ENCODE measurements at places on chromosomes 12 and 14.

- DNase-seq, result no peak
These were observed 128.0 kb downstream of the BCAT1 start for GRCh38 chr12:24820872-24821271.

DNA sequence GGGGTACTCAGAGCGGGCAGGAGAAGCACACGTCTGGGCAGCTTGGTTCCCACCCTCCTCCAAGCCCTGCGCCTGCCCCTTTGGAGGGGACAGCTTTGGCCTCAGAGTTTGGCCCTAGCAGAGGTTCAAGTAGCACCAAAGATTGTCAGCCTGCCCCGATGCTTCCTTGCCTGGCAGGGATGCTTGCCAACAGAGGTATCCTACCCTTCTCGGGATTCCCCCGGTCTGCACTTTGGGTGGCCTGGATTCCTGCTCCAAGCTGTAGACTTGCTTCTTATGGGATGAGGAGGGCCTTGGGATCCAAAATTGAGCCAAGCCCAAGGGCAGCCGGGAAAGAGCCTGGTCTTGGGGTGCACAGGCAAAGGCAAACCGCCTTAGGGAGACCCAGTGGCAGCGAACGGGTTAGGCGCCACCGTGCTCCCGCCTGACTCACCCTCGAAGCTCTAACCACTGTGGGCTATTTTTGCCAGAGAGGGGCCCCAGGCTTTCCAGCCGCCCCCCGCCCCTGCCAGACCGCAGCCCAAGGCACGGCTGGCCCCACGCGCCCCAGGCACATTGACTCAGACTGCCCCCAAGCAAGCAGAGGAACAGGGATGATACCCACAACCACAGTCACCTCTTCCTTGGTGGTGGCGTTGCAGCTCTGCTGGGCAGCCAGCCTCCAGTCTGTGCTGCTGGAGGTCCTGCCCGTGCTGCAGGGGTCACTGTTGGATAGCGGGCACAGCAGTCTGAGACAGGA lies 847 bp upstream of the WNT10B start:
- no peak for DNase-seq

GRCh38 chr12:55713721-55714120 lies 2.1 kb upstream of the BLOC1S1 start:
- no peak for DNase-seq

GRCh38 chr12:77814386-77814785 lies 16.3 kb upstream of the NAV3 start:
- DNase-seq, result no peak

- no peak for DNase-seq
These were observed 82.7 kb downstream of the KTN1 start for GRCh38 chr14:55662752-55663151.

- no peak for DNase-seq
These were observed 1135.0 kb downstream of the GALC start for GRCh38 chr14:86858031-86858430.

GRCh38 chr12:2682296-2683251 lies 112.2 kb upstream of the FKBP4 start:
- DNase-seq, result no peak

DNA sequence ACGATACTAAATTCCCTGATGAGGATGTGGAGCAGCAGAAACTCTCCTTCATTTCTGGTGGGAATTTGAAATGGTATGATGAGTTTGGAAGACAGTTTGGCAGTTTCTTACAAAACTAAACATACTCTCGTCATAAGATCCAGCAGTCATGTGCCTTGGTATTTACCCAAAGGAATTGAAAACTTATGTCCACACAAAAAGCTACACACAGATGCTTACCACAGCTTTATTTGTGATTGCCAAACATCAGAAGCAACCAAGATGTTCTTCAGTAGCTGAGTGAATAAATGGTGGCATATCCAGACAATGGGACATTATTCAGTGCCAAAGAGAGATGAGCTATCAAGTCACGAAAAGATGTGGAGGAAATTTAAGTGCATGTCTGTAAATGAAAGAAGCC lies 10.7 kb upstream of the APOLD1 start:
- DNase-seq, result no peak

DNA sequence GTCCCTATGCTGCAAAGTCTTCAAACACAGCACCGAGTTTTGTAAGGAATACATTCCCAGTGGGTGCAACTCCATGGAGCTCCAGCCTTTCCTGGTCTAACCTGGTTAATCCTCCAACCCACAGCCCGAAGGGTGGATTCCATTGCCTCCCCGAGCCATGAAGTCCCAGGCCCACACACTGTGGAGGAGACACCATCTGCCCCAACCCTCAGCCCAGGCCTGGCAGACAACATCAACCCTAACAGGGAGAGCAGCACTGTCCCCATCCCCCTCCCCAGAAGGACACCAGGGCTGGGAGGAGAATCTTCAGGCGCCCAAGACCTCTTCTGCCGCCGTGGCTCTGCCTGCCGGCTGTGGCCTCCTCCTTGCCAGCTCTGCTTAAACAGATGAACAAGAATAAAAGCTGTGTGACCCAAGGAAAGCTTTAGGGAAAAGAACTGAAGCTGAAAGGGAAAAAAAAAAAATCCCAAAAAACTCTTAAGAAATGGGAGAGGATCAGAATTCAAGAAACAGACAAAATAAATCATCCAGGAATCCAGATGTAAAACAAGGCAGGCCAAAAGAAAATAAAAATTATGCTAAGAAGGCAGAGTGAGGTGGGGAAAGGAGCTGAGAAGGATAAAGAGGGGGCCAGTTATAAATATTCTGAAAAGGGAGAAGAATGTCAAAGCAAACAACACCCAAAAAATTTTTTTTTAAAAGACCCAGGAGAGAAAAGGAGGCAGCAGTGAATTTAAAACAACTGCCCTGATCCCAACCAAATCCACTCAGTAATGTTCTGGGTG lies 16.0 kb upstream of the ZFP36L1 start:
- no peak for DNase-seq

- no peak for DNase-seq
These were observed 37.9 kb downstream of the PTPN21 start for GRCh38 chr14:88516861-88517357.

- no peak for DNase-seq
These were observed 81.7 kb upstream of the TMEM263 start for GRCh38 chr12:106873983-106874382.

DNA sequence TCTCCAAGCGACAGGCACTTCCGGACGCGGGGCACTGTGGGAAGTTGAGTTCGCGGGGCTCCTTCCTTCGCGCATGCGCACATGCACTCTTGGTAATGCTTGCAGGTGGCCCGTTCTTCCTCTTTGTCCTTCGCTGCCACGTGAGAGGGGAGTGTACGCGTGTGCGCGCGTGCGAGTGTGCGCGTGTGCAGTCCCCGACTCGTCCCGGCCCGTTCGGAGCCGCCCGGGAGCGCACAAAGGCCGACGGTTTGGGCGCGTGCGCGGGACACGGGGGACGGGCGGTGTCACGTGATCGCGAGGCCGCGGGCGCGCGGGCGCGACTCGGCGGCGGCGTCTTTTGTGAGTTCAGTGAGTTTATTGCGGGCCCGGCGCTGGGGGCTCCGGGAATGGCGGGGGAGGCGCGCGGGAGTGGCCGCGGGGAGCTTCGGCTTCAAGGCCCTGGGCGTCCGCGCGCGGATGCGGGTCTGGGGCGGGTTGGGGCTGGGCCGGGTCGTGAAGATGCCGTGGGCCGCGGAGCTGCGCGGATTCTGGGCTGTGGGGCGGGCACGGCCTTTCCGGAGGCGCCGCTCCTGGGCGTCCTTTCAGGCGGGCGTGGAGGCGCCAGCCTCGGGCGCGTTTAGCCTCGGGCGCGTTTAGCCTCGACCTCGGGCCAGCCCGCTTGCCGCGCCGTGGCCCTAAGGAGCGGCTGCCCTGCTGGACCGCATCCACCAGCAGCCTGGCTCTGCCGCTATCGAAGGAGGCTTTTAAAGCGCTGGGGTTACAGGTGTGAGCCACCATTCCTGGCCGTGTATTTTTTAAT lies at the start of gene ZNF84:
TSS of gene ZNF84 (plus strand) at position 303 of the 799 bp plus-strand sequence. CDS start 3,959 bp downstream, outside the sequence.
- DNase-seq, result peak; percentile 92

- no peak for DNase-seq
These were observed 157.1 kb upstream of the CCND2 start for GRCh38 chr12:4116251-4117111.

DNA sequence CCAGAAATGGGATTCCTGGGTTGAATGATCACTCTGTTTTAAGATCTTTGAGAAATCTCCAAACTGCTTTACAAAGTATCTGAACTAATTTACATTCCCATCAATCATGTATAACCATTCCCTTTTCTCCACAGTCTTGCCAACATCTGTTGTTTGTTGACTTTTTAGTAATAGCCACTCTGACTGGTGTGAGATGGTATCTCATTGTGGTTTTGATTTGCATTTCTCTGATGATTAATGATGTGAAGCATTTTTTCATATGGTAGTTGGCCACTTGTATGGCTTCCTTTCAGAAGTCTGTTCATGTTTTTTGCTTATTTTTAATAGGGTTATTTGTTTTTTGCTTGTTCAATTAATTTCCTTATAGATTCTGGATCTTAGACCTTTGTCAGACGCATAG lies 211.8 kb upstream of the AVPR1A start:
- no peak for DNase-seq

DNA sequence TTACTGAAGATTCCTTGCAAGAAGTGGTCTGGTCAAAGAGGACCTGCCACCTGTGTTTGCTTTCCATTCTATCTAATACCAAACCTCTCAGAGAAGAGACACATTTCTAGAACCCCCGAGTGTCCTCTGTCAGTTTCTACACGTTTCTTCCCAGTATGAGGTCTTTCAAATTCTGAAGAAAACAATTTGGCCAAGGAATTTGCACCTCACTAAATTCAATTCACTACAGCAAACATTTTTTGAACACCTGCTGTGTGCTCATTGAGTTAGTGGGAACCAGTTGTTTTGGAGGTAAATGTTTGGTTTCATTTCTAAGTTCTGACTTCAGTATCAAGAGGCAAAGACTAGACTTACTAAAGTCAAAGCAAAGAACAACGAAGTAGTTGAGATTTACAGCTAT lies 19.4 kb downstream of the GPR19 start:
- DNase-seq, result no peak

DNA sequence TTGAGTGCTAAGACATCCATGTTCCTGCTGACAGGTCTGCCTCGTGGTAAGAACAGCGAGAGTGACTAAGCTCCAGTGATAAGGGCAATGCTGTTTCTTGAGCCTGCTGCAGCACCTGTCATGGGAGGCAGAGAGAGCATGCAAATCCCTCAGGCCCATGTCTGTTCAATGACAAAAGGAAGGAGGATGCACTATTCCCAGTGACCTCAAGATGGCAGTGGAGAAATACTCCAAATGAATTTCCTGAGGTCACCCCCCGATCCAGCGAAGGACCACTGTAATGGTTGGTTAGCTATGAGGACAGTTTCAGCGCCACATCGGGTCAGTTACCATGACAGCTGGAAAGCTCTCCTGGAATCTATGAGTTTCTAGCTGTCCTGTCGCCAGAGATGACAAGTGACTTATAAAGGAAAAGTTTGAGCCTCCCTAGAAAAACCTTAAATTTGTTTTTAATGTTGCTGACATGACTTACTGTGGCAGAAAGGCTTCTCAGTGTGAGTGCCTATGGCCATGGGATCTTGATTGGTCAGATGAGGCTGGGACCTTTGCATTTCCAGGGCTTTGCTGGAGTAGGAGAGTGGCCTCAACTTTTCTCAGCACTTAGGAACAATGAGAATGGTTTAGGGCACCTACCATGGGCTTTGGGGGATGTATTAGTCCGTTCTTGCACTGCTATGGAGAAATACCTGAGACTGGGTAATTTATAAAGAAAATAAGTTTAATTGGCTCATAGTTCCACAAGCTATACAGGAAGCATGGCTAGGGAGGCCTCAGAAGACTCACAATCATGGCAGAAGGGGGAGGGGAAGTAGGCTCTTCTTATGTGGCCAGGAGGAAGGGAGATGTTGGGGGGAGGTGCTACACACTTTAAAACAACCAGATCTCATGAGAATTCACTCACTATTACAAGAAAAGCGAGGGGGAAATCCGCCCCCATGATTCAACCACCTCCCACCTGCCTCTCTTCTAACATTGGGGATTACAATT lies 88.0 kb upstream of the TMEM260 start:
- no peak for DNase-seq

GRCh38 chr12:125137766-125138344 lies 72.6 kb downstream of the AACS start:
- DNase-seq, result no peak

DNA sequence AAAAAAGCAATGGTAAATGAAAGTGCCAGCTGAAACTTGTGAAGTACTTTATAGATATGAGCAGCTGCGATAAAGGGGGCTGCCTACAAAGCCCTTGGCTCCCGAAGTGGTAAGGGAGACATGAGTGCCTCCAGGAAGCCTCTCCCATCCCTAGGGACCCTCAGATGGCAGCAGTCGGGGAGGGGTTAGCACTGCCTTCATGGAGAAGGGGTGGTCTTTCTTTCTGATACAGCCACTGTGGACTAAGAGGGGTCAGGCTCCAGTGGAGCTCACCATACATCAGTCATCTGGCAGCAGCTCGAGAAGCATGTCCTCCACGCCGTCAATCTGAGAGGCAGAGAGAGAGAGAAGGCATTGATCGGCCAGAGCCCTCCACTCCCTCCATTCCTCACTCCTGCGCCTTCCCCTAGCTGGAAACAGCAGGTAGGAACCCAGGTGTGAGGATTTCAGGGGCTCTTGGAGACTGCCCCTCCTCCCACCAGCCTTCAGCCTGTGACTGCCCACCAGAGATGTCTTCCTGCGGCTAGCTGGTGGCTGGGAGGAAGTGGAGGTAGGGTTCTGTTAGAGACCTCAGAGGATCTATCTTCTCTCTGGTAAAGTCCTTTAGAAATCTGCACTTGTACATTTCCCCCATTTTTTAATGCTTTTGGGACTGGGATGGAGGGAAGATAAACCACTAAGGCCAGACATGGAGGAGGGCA lies 2.3 kb downstream of the TCL1A start:
- no peak for DNase-seq

DNA sequence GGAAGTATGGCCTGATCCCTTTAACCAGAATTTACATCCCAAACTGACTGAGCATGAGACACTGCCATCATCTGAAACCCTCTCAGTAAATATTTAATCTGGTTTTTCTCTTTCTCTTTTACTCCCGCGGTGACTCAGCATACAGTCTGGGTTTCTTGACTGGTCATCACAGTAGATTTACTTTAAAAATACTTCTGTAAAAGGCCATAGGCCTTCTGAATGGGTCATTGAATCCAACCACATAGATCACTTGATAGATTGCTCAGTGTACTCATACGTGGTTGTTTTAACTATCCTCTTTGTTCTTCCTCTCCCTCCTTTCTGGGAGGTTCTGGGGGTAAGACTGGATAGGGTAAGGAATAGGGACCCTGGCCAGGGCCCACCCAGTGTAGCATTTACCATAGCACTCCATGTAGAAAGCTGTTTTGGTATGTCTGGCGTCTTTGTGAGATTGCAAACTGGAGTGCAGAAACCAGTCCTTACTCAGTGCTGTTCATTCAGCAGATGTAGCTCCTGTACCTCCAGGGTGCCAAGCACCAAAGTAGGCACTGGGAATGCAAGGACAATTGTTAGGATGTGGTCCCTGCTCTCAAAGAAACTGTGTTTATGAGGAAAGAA lies 165.7 kb downstream of the SRGAP1 start:
- no peak for DNase-seq

GRCh38 chr14:50955373-50956043 lies 11.2 kb upstream of the PYGL start:
- no peak for DNase-seq

- no peak for DNase-seq
These were observed 432.6 kb downstream of the ETNK1 start for GRCh38 chr12:23057571-23057970.

GRCh38 chr12:53952335-53952694 lies 2.4 kb upstream of the HOXC12 start:
- DNase-seq, result no peak
